ENCODE measurements at places on chromosomes 12 and 14.

DNA sequence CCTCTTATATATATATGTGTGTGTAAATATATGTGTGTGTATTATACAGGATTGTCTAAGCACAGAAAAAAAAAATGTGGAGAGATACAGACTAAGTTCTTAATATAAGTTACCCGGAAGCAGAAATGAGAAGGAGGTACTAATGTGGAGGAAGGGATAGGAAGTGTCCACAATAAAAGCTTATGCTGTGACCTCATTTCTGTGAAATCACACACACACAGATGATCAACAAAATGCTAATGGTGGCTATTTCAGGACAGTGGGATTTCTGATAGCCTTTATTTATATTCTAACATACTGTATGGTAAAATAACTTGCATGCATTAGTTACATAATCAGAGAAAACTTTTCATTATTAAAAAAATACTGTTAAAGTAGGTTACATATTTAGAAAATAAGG lies 8.5 kb upstream of the RAD51AP1 start:
- no peak for DNase-seq

GRCh38 chr14:36173161-36173560 lies 3.4 kb downstream of the PTCSC3 start:
- DNase-seq, result no peak

- no peak for DNase-seq
Measured at GRCh38 chr14:55846826-55847446, 266.9 kb downstream of the KTN1 start.

DNA sequence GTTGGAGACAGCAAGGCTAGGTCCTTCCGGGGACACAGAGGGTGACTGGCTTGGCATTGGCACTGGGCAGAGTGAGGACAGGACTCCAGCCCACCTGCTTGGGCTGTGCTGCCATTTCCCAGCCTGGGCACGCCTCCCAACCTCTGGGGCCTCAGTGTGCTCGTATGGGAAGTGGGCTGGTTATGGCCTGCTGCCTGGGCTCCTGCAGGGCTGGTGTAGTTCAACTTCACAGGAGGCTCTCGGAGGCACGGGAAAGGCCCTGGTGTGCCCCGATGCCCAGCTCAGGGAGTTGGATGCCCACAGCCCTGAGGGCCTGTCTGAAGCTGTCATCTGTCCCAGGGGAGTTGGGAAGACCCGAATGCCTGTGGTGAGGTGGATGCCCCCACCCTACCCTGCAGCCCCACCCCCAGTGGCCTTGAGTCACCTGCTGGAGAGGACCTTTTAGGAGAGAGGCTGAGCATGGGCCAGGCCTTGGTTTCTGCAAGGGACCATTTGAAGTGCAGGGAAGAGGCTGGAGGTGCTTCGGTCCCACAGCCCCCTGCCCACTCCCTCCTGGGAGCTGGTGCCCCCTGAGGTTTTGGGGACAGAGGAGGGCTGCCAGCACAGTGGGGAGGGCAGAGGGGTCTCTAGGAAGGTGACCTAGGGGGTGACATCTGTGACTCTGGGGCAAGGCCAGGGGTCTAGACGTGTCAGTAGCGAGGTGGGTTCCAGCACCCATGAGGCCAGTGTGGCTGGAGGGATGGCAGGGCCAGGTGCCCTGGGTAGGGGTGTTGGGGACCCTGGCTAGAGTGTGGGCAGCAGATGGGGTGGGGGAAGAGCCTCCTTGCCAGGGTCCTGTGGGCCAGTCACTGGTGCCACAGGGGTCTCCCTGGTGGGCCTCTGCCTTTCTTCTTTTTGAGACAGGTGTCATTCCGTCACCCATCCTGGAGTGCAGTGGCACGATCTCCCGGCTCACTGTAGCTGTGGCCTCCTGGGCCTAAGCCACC lies 9.1 kb downstream of the ULK1 start:
- no peak for DNase-seq

GRCh38 chr12:27766587-27766986 lies 13.4 kb upstream of the KLHL42 start:
- no peak for DNase-seq

All from NCI-H2081 treated with DMSO at 0.1 percent for 48 hours (cell line).